ENCODE measurements at places on chromosomes 2 and 18. TPM values are rescaled to one million over a fixed set of nuclear protein-coding genes. Genes with fewer than 3 reads are reported as not detected.

The DPYSL5 gene
- not detected for total RNA-seq

The COL4A3 gene
- total RNA-seq: 0.60 TPM

The GFPT1 gene
- total RNA-seq: 15.2 TPM

The SKOR2 gene
- total RNA-seq: not detected

The OSBPL6 gene
- total RNA-seq: 0.11 TPM

The NEB gene
- 1.4 TPM for total RNA-seq

The NGEF gene
- not detected for total RNA-seq

The ZRANB3 gene
- total RNA-seq: 12.6 TPM

The CSRNP3 gene
- total RNA-seq: 6.0 TPM

DNA sequence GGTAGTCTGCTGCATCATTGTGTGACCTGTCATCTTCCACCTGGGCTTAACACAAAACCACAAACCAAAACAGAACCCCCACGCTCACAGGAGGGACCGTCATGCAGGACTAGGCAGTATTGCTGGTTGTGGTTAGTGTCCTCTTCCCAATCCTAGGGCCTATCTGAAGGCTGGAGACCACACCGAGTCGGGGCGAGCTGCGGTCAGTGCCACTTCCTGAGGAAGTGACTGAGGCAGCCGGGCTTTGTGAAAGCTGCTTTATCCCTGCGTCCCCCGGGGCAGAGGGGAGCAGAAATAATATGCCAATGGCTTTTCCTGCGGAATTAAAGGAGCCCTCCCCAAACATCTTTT lies 22.9 kb downstream of the ZNF532 start:
- DNase-seq: peak; percentile 50

DNA sequence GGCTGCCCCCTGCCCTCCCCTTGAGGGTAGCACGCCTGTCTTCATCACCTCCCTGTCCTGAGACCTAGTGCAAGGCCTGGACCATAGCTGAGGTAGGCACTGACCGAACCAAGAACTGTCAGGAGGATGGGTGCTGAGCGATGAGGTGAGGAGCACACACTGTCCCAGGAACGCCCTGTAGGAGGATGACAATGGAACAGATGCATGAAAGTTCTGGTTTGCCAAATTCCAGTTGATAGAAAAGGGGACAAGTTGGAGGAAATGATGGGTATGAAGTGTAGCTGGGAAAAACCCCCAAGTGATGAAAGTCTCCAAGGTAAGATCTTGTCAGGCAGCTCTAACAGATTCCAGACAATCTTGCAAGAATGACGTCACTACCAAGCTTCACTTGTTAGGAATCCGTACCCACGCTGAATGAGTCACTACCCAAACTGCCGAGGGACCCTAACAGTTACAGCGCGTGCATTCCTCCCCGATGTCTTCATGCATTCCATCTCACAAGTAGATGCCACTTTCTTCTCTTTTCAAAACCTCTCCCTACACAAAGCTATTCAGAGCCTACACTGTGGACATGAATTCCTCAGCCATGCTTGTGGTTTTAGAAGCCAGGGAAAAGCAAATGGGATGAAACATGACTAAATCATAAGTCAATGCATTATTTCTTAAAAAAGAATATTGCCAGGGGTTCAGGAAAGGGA lies 27.6 kb downstream of the MRPL33 start:
- DNase-seq: no peak

- no peak for DNase-seq
Observed at GRCh38 chr2:167049659-167050058, 161.4 kb downstream of the XIRP2 start.

DNA sequence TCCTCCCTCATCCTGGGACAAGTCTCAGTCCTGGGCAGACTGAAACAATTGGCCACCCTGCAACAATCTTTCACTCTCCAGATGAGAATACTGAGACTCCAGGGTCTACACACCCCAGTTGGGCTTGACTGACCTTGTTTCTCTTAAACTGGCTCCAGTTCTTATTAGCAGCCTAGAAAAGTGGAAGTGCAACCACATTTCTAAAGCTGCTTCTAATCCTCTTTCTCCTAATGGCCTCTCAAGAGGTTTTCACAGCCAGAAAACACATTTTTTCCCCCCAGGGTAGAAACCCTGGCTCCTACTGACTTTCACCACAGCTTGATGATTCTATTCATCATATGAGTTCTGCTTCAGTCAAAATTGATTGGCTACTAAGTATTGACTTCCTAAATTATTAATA lies 45.8 kb downstream of the SLC4A5 start:
- peak; percentile 95 for DNase-seq

DNA sequence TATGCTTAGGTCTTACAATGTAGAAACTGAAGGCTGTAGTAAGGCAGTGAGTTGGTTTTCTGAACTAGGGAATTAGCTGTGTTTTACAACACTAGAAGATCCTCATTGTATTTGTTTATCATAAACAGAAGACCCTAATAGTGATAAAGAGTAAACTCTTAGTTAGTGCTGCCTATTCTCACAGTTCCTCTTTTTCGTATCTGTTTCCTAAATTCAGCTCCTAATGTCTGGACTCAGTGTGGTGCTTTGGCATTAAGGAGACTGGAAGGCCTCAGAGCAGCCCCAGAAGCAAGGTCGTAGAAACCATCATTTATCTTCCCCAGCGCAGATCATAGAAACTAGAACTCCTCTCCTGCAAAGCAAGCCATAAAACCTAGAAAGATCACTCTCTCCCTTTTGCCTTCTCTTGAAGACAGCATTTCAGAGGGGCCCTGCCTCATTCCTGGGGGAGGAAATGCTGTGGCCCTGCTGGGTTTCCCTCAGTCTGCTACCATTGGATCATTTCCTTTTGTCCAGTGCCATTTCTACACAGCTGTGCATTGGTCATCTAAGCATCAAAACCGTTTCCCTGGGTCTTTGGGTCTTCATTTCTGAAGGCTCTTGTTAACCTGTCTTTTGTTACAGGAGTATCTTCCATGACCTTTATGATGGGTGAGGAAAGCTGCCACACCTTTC lies 4.7 kb downstream of the ACP1 start:
- DNase-seq: no peak

- DNase-seq: peak; percentile 81
Observed at GRCh38 chr18:74152857-74153256, 4.5 kb downstream of the TIMM21 start.

DNA sequence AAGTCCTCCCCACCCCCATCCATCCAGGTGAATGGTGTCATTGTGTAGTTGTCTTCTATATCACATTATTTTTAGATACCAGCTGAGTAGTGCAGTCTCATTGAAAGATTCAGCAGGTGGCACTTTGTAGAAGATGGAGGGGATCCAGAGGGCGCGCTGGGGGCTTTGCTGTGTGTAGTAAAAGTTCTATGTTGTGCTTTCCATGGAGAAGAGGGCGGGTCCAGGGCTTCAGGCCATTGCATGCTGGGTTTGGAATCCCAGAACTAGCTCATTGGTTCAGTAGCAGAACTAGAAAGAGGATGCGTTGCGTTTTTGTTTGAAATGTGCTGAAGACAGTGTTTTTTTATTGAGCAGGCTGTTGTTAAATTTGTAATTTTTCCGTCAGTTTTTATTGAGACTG lies 120.0 kb downstream of the MAP4K4 start:
- DNase-seq: no peak

DNA sequence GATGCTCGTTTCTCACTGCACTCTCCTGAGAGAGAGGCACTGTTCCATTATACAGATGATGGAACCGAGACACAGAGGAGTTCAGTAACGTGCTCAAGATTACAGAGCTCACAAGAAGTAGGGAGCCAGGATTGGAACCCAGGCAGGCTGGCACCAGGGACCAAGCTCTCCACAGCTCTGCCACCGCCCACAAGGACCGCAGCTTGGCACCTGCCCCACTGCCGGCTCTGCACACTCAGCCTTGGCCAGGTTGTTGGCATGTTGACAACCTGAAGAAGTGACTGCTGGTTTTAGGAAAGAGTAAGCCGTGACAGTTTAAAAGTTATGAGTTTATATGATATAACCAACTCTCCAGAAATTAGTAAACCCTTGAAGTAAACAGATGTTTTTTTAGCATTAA lies 48.0 kb upstream of the ITM2C start:
- no peak for DNase-seq

DNA sequence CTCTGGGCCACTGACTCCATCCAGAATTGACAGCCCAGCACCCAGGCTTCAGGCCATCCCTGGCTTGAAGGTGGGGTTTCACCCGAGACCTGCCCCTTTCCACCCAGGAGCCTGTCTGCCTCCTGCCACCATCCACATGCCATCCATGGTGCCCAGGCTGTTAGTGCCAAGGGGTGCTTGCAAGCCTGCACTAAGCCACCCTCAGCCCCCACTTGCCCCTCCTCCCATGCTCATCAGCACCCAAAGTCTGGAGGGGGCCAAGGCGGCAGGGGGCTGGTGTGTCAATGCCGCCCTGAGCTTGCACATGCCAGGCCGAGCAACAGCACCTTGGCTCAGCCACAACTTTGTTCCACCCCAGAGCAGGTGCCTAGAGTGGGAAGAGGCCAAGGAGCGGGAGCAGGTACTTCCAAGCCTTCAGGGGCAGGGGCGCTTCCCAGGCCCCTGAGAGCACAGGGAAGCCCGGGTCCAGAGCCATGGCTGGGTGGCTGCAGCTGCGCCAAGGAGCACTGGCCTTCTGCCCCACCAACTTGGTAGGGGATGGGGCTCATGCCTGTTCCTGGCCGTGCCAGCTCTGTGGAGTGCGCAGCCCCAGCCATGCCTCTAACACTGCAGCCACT lies 12.0 kb downstream of the SRD5A2 start:
- no peak for DNase-seq

DNA sequence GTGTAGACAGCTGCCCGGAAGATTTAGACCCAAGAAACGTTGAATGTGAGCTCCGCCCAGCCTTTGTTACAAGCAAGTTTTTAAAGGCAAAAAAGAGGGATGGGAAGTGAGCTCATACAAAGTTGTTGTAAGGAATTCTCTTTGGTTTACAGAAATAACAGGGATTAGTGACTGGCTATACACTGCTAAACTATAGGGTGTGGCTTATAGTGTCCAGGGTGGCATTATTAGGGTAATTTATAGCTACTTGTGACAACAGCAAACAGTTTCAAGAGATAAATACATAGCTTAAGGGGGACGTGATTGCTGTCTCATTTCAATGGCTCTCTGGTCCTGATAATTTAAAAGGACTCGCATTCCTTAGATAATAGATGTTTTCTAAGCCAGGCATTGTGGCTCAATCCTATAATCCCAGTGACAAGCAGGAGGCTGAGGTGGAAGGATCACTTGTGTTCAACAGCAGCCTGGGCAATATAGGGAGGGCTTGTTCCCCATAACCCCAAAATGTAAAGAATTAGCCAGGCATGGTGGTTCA lies 66.5 kb upstream of the TGIF1 start:
- DNase-seq: no peak

GRCh38 chr18:6719098-6719846 lies 10.2 kb upstream of the ARHGAP28 start:
- DNase-seq: no peak

GRCh38 chr2:149018981-149019380 lies 19.5 kb upstream of the LYPD6B start:
- DNase-seq: no peak

DNA sequence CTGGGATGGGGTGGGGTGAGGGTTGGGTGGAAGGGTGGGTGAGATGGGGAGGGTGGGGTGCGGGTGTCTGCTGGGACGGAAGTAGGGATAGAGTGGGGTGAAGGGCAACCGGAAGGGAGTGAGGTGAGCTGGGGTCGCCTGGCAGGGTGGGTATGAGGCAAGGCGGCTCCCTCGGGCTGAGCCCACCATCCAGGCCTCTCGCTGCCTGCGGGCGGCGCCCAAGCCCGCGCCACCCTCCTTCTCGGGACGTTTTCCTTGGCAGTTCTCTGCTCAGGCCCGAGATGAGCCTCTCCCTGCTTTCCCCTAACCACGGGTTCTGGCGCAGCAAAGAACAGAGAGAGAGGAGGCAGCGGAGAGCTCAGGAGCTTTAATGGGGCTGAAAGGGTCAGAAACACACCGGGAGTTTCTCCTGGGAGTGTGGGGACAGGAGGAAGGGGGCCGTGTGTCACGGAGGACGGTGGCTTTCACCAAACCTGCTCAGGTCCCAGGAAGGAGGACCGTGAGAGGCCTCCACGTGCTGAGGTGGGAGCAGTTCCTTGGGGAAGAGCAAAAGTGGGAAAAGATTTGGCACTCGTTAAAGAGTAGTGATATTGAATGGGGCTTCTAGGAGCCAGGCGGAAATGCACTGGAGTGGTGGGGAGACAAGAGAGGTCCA lies 4.1 kb downstream of the FEV start:
- no peak for DNase-seq

GRCh38 chr2:128734521-128735295 lies 416.0 kb upstream of the HS6ST1 start:
- no peak for DNase-seq

DNA sequence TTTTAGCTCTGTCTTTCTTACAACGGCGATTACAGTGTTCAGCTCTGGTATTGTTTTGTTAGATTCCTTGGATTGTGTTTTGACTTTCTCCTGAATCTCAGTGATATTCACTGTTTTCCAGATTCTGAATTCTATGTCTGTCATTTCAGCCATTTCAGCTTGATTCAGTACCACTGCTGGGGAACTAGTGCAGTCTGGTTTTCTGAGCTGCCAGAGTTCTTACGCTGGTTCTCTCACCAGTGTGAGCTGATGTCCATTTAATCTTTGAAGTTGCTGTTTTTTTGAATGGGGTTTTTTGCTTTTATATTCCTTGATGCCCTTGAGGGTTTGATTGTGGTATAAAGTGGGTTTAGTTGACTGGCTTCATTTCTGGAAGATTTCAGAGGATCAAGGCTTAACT lies 37.4 kb upstream of the THUMPD2 start:
- no peak for DNase-seq

GRCh38 chr2:180983468-180984242 lies 3.2 kb downstream of the UBE2E3 start:
- DNase-seq: peak; percentile 82

- no peak for DNase-seq
Observed at GRCh38 chr2:12675801-12676200, 40.9 kb upstream of the TRIB2 start.

GRCh38 chr2:189306525-189306924 lies 127.0 kb upstream of the COL5A2 start:
- DNase-seq: no peak

DNA sequence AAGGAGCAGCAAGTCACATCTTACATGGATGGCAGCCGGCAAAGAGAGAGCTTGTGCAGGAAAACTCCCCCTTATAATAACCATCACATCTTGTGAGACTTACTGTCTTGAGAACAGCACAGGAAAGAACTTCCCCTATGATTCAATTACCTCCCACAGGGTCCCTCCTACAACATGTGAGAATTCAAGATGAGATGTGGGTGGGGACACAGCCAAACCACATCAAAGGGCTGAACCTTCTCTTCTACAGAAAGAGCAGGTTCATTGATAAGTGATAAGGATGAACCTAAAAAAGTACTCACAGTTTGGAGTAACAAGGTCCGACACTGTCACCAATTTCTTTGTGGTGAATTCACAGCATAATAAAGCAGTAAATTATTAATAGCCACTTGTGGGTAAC lies 422.2 kb upstream of the FSIP2 start:
- DNase-seq: no peak

GRCh38 chr2:195119231-195119630 lies 537.8 kb upstream of the SLC39A10 start:
- DNase-seq: no peak
